M059J (cell line): ENCODE measurements at places on chromosomes 4 and X.

DNA sequence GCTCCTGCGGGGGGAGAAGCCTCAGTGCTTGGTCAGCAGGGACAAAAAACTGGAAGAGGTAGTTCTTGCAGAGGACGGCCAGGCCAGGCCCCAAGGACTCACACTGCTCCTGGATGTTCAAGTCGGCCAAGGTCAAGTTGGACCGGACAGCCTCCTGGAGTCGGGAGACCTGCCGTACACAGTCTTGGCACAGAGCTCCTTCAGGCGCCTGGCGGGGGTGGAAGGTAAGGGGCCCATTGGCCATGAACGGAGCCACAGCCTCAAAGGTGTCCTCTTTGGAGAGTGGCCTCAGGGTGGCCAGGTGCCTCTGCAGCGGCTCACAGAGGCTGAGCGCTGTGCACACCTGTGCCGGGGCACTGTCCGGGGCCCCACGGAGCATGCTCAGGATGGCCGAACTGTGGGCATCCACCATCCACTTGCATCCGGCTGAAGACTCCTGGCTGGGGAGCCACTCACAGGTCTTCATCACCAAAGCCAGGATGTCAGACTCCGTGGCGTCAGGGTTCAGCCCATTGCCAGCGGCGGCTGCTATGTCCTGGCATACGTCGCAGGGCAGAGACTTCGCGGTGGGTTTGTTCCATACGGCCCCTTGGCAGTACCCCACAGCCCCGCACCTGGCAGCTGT is 477 bp downstream of the PSAPL1 start:
- DNase-seq = no peak

GRCh38 chr4:121794505-121795188 is 6.5 kb upstream of the EXOSC9 start:
- DNase-seq = no peak

- no peak for DNase-seq
These were observed 14.6 kb downstream of the SYN1 start for GRCh38 chrX:47605024-47605423.

DNA sequence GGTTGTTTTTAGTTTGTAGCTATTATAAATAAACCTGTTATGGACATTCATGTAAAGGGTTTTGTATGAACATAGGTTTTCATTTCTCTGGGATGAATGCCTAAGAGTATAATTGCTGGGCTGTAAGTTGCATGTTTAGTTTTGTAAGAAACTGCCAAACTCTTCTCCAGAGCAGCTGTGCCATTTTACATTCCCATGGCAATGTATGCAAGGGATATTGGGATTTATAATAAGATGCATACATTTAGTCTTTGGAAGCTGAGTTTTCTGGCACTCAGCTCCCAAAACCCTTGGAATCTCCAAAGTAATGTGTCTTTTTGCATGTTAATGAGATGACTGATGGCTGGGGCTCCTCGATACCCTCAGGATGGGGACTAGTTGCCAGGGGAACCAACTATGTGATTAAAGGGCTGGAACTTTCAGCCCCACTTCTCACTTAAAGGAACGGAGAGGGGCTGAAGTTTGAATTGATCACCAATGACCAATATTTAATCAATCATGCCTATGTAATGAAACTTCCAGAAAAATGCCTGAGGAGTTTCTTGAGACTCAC is 44.0 kb downstream of the SERTM2 start:
- DNase-seq = no peak

DNA sequence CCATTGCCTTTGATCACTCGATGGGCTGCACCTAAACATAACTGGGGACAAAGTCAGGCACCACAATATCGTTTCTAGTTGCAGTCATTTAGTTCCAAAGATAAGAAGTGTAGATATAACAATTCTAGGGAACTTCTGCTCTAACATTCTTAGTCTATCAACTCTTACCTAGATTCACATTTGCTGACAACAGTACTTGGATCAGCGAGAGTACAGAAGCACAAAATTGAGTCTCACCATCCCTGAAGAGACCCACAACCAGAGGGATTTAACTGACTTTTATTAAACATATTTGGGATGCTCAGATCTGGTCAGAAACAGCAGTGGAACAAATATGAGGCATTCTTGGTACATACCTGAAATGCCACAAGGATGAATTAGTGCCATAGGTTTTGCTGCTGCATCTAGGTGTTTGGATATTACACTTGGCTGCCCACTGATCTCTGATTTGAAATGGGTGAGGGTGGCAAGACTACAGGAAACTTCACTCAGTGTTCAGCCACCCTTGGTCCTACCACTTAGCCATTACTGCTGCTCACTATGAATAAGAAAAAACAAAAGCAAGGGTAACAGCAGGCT is 28.9 kb upstream of the HUWE1 start:
- peak; percentile 56 for DNase-seq

GRCh38 chrX:81392396-81392795 is 190.5 kb downstream of the SH3BGRL start:
- no peak for DNase-seq

DNA sequence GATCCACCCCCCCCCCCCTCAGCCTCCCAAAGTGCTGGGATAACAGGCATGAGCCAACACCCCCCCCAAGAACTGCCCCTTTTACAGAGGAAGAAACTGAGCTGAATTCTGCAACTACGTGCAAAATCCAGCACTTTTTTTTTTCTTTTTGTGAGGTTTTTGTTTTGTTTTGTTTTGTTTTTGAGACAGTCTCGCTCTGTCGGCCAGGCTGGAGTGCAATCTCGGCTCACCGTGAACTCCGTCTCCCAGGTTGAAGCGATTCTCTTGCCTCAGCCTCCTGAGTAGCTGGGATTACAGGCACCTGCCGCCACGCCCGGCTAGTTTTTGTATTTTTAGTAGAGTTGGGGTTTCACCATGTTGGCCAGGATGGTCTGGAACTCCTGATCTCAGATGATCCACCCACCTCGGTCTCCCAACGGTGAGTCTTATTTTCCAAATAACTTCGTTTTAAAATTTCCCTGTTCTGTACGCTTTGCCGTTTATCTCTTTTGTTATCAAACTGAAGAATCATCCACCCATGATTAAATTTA is 4.9 kb downstream of the CRLF2 start:
- no peak for DNase-seq

DNA sequence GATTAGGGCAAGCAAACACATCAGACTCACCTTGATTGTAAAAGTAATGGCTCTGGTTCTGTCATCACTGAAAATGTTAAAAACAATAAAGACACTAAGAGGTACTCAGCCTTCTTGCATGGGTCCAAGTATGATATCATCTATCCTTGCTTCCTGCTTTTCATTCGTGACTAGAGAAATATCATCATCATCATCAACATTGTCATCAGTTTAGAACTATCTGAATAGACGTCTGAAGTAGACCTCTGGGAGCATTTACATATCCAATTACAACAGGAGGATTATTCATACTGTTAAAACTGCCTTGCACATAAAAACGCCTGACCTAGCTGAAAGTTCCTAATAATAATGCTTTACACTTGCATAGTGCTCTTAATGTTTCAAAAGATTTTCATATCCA is 9.8 kb upstream of the FRAS1 start:
- no peak for DNase-seq

- DNase-seq = no peak
These were observed 1.0 kb upstream of the GABRG1 start for GRCh38 chr4:46124773-46125413.

- no peak for DNase-seq
These were observed 82.2 kb downstream of the PSAPL1 start for GRCh38 chr4:7352486-7352885.

DNA sequence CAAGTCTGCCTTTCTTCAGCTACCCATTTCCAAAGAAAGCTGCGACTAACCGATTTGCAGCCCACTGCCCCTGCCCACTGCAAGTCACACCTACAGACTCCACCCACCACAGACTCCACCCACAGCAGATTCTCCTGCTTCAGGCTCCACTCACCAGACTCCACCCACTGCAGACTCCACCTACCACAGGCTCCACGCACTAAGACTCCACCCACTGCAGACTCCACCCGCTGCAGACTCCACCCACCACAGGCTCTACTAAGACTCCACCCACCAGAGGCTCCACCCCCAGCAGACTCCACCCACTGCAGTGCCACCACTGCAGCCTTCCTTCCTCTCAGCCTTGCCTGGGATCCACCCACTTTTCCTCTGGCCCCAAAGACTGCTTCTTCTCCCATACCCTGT is 41.3 kb downstream of the ABLIM2 start:
- DNase-seq = no peak

- DNase-seq = no peak
These were observed 569.4 kb downstream of the TRAM1L1 start for GRCh38 chr4:116515959-116516358.

DNA sequence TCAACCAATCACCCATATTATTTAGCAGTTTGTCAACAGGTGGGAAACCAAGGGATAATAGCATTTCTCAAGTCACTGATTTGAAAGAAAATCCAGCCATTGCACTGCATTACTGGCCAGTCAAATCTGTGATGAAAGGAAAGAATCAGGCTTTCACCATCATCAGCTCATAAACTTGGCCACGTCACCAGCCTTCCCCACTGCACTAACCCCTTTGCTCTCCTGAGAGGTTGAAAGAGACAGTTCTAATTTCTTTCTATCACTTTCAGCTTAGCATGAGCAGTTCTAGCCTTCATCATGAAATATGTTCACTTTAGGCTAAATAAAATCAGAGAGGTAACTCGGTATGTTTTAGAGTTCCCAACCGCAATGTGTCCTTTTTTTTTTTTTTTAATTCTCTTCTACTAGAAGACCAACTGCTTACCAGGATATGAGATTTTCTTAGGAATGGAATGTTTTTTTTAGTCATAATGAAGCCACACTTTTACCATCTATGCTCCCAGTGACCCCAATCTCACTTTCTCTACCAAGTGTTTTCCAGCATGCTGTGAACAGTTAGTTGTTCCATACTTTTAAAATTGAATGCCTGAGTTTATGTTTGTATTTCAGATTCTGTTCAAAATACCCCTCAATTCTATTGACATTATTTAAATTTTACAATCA is 55.7 kb upstream of the SLC7A11 start:
- DNase-seq = no peak

GRCh38 chr4:47617607-47618006 is 132.5 kb downstream of the ATP10D start:
- no peak for DNase-seq

GRCh38 chrX:14777525-14777924 is 95.3 kb downstream of the FANCB start:
- peak; percentile 54 for DNase-seq

- DNase-seq = no peak
These were observed 45.7 kb downstream of the BEND2 start for GRCh38 chrX:18174971-18175370.

- peak; percentile 27 for DNase-seq
These were observed 27.1 kb upstream of the NSUN7 start for GRCh38 chr4:40722576-40723161.

- DNase-seq = no peak
These were observed 30.2 kb downstream of the BEND4 start for GRCh38 chr4:42122237-42122636.

- DNase-seq = no peak
These were observed 27.3 kb upstream of the CHRNA9 start for GRCh38 chr4:40307627-40308497.

DNA sequence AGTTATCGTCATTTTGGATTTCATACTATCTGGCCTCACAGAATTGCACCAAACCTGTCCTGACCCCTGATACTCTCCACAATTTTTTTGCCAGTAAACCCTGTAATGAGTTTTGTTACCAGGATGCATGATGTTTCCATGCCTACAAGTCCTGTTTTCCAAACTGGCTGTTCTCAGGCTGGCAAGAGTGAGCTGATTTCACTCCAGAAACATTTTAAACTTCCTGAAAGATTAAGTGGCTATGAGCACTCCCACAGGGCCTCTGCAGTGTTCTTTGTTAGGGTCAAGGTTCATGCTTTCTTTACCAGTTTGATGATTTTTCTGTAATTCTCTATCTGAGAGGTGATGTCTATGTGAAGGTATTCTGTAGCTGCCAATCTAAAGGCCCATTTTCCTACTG is 31.7 kb upstream of the PDLIM3 start:
- DNase-seq = peak; percentile 81

- DNase-seq = no peak
These were observed 113.0 kb upstream of the EDNRA start for GRCh38 chr4:147367891-147368290.

- no peak for DNase-seq
These were observed 138.2 kb downstream of the GUCY2F start for GRCh38 chrX:109343671-109344070.

DNA sequence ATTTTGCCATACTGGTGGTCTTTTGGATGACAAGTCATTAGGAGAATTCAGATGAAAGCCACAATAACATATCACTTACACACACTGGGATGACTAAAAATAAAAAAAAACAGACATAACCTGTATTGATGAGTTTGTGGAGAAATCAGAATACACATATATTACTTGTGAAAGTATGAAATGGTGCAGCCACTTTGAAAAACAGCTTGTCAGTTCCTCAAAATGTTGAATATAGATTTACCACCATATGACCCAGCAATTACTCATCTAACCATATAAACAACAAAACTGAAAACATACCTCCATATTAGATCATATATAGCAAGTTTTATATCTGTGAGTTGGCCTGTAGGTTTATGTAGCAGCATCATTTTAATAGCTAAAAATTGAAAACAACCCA is 608.7 kb downstream of the TLL1 start:
- DNase-seq = no peak

- no peak for DNase-seq
These were observed 40.9 kb downstream of the GK start for GRCh38 chrX:30693999-30694650.

- DNase-seq = peak; percentile 32
These were observed 15.6 kb downstream of the XAGE3 start for GRCh38 chrX:52852110-52852860.

- no peak for DNase-seq
These were observed 378.8 kb upstream of the NOCT start for GRCh38 chr4:138636781-138637180.

- no peak for DNase-seq
These were observed 24.3 kb upstream of the MYOZ2 start for GRCh38 chr4:119111296-119111695.

DNA sequence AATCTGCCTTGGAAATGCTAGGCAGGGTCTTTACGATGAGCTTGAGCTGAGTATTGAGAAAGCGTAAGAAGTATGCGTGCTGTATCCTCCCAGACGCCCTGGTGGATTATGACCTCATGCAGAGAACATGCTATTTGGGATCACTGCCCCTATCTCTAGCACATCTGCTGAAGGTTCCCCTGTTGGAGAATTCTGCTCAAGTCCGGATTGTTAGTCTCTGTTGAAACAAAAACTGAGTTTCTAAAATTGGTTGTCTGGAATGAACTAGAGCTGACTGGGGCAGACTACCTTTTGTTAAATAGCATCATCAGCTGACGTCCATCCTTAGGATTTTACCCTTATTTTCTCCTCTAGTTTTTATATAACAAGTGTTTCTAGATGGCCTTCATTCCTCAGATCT is 7.5 kb downstream of the FHDC1 start:
- no peak for DNase-seq
